ENCODE measurements at places on chromosomes 16 and 17.

- DNase-seq, result no peak
These were observed 32.2 kb upstream of the BRD7 start for GRCh38 chr16:50400967-50401348.

DNA sequence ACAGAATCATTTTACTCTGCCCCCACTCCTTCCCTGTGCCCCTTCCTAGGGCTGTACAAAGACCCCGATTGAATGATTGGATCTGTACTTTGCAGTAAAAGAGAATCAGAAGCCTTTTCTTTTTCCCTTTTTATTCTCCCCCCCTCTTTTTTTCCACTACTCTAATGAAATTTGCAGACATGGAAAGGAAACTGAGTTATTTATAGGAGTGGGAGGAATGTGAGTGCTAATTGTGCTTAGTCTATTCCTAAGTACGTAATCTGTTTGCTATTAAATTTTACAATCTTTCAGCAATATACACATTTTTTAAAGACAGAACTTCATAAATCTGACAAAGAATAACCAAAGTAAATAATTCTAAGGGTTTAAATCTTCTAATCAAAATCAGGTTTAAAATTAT is 314.3 kb downstream of the MAP2K6 start:
- DNase-seq, result no peak

GRCh38 chr17:17366235-17366634 is 63.1 kb downstream of the NT5M start:
- DNase-seq, result no peak

GRCh38 chr17:22310717-22311686 is 618.7 kb downstream of the KCNJ18 start:
- no peak for DNase-seq
